ENCODE measurements at places on chromosomes 7 and 10. TPM values are rescaled to one million over a fixed set of nuclear protein-coding genes. Genes with fewer than 3 reads are reported as not detected.

The ZNF789 gene
- 4.6 TPM for total RNA-seq

The ERV3-1 gene
- 52.4 TPM for total RNA-seq

The SH2B2 gene
- 4.0 TPM for total RNA-seq

The TUBB8 gene
- total RNA-seq: 0.59 TPM

The SYNPO2L gene
- total RNA-seq: not detected

The FAM200A gene
- 10.2 TPM for total RNA-seq

The RGR gene
- 0.33 TPM for total RNA-seq

The TAF5 gene
- 7.0 TPM for total RNA-seq

The RAB19 gene
- 2.3 TPM for total RNA-seq

The WEE2 gene
- not detected for total RNA-seq
